ENCODE measurements at places on chromosomes 5 and 9.

DNA sequence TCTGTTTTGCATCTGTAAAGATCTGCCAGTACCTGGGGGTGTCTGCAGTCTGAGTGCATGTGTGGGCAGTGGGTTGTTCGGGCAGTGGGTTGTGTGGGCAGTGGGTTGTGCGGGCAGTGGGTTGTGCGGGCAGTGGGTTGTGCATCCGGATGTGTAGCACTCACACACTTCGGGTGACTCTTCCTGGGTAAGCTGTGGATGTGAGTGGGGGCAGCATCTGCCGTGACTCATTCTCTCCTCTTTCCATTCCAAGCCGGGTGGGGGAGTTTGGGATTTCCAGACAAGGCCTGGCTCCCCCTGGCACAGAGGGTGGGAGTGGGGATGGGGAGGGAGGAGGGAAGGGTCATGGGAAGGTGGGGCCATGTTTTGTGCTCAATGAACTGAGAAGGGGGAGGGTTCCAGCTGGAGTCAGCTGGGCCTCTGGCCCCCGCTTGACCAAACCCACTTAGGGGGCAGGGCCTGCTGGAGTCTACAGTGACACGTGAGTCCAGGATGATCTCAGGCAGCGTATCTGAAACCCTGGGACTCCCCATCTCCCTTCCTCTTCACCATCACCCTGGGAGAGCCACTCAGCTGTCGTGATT, 8.3 kb downstream of the CRB2 start:
- no peak for DNase-seq

- no peak for DNase-seq
Observed at GRCh38 chr5:67857502-67857901, 358.1 kb upstream of the PIK3R1 start.

DNA sequence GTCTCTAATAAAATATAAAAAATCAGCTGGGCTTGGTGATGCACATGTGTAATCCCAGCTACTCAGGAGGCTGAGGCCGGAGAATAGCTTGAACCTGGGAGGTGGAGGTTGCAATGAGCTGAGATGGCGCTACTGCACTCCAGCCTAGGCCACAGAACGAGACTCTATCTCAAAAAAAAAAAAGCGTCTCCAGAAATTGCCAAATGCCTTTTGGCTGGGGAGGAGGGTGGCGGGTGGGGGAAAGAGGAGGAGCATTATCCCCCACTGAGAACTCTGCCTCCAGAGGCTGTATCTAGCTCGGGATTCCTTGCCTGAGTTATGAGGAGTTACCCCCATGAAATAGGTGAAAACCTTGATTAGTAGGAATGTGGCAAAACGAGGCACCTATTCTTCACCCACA, 4.8 kb downstream of the ROPN1L start:
- no peak for DNase-seq

DNA sequence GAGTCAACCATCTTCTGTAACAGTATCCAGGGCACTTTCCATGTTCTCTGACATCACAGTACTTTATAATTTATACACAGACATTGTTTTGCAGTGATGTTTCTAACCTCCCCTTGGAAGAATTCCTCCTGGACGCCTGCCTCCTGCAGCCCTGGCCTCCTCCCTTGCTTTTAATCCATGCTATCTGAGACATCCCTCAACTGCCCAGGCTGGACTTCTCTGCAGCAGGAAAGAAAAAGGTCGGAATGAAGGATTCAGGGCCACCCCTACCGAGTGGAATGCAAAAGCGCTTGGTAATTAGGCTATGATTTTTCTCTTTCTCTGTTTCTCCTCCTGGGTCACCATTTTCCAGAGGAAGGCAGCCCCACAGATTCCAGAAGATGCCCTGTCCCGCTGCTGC, 47.0 kb upstream of the SHC3 start:
- DNase-seq: no peak

DNA sequence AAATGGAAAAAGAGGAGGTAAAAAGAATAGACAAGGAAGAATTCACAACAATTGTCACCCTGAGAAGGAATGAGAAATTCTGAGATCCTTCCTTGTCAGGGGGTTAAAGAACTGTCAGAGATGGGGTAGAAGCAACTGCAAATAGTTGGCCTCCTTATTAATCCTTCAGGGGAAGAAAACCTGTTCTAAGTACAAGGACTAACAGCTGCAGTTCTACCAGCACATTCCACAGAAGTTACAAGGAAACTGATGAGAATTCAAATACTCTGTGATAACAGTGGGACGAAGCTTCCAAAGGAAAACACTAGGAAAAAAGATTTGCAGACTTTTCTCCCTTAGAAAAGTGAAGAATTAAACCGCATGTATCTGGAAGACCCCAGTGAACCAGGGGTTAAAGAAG, 93.7 kb downstream of the OR2K2 start:
- DNase-seq: no peak

DNA sequence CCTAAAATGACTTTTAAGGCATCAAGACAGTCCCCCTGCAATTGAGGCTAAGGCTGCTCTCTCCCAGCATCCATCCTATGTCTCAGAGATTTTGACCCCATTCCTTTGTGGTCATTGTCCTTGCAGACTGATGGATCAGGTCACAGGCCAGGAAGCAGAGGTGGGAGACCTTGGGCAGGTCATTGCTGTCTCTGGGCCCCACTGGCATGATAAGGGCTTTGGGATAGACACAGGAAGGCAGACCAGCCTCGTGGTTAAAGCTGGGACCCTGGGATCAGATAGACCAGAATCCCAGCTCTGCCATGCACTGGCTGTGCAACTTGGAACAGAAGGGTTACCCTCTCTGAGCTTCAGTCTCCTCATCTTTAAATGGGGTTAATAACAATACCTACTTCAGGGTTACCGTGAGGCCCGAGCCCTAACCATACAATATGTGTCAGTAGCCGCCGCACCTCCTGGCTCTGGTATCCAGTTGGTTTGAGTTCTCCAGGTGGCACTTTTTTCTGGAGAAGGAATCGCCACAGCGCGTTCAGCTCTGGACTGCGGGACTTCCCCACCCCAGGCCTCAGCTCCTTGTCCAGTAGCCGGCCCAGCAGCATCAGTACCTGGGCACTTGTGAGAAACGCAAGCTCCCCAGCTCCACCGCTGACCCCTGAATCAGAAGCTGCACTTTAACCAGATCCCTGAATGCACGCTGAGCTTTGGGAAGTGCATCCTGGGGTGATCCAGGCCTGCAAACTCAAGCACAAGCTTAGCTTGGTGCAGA, 21.4 kb downstream of the LAMC3 start:
- no peak for DNase-seq

GRCh38 chr9:120394058-120394669, 185.8 kb downstream of the CDK5RAP2 start:
- no peak for DNase-seq

GRCh38 chr5:120405923-120406322, 58.2 kb upstream of the PRR16 start:
- DNase-seq: no peak

GRCh38 chr5:159764283-159765134, 151.8 kb upstream of the ADRA1B start:
- no peak for DNase-seq

GRCh38 chr9:112308588-112308987, 24.8 kb downstream of the PTBP3 start:
- peak; percentile 21 for DNase-seq

- DNase-seq: peak; percentile 42
Observed at GRCh38 chr9:100428871-100429654, 2.1 kb downstream of the MSANTD3 start.

DNA sequence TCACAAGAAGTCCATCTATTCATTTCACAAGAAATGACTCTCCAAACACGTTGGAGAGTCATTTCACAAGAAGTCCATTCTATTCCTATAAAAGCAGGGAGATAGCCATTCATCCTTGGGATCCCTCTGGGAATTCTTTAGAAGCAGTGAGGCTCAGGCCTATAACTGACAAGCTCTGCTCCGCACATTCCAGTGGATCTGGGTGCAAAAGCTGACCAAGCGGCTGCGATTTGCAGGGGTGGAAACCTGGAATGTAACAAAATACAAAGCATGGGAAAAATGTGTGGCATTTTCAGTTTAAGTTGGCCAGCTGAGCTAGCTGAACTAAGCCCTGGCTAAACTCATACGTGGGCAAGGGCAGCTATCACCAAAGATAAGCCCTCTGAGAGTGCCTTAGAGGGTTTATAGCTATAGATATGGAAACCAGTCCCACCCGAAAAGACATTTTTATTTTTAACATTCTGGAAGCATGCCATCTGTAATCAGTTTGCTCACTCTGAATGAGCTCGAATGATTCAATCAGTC, 8.7 kb downstream of the TAS2R1 start:
- DNase-seq: no peak

DNA sequence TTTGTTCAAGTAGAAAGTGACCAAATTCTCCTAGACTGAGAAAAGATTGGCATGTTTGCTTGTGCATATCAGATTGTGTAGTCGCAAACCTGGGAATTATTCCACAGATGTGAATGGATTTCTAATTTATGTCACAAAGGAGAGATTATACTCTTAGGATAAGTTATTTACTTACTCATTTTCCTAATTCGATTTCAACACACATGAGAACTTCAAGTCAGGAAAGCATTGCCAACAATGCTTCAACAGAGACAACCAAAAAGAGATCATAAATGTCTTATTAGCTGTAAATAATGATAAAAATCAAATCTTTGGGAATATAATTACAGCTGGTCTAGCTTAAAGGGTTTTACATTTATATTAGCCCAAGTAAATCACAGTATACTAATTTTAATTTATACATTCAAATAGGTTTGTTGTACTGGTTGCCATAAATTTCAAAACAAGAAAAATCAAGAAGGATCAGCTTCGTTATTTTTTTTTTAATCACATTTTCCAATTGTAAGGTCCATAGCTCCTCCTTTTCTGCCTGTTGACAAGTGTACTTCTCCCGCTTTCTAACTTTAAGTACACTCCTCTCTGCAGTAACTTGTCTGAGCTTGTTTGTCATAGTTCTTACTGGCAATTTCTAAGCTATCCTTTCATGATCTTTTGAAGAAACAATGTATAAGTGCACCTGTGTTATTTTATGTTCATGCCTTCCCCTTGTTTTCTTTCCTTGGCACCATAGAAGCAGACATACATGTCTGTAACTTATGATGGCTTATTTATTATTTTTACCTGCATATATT, 246.6 kb downstream of the DEPDC1B start:
- no peak for DNase-seq

DNA sequence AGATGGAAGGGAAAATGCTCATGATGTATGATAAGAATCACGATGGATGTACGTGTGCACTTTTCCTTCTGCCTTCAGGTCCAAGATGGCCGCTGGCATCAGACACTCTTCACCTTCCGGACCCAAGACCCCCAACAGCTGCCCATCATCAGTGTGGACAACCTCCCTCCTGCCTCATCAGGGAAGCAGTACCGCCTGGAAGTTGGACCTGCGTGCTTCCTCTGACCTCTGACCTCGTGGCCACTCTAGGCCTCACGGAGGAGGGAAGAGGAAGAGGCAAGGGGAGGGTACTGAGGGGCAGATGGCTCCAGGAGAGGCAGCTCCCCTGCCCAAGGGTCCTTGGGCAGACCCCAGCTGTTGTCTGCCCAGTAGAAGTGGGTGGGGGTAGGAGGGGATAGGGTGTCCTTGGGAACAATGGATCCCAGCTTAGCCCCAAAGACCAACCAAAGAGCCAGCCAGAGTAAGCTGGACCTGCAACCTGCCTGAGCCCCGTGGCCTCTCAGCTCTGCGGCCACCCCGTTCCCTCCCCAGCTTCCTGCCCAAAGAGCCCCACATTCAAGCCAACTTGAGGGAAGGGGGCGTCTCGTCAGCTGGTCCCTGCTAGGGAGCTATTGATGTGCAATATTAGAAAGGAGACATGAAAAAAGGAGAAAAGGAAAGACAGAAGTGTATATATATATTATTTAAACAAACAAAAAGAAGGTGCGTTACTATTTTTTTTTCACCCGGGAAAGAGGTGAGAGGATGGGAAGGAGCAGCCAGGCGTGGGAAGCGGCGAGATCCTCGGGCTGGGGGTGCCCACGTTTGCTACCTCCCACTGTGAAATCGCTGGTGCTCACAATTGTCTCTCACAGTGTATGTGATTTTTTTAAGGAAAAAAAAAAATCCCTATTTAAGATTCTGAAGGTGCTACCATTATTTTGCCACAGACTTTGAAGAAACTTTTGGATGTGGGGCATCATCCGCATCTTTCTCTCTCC, 12.1 kb upstream of the ORM1 start:
- no peak for DNase-seq

DNA sequence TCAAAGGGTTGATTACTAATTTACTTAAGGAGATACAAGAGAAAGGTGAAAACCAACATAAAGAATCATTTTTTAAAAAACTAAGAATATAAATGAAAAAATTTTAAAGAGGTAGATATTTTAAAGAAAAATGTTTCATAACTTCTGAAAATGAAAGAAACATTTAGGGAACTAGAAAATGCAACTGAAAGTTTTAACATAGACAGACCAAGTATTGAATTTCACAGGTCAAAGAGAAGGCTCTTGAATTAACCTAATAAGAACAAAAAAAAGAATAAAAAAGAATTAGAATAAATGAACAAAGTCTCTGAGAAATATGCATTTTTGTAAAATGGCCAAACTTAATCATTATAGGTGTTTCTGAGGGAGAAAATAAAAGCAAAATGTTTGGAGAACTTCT, 16.1 kb upstream of the FAM174A start:
- no peak for DNase-seq

DNA sequence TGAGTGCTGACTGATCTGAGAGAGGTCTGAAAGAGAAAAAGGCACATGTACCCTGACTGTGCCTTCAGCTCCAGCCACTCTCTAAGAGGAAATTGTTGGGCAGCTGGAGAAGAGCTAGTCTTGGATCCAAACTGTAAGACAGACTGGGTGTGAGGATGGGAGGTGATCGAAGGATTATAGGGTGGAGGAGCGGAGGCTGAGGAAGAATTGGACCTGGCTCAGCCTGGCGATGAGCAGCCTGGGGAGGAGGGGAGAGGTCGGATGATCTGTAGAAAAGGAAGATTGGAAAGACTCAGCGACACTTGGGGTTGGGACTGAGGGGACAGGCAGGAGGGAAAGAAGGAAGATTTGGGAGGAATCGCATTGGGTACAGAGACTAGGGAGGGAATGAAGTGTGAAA, 98.6 kb upstream of the SLC25A48 start:
- no peak for DNase-seq

GRCh38 chr5:158747816-158748432, 351.8 kb downstream of the EBF1 start:
- no peak for DNase-seq

DNA sequence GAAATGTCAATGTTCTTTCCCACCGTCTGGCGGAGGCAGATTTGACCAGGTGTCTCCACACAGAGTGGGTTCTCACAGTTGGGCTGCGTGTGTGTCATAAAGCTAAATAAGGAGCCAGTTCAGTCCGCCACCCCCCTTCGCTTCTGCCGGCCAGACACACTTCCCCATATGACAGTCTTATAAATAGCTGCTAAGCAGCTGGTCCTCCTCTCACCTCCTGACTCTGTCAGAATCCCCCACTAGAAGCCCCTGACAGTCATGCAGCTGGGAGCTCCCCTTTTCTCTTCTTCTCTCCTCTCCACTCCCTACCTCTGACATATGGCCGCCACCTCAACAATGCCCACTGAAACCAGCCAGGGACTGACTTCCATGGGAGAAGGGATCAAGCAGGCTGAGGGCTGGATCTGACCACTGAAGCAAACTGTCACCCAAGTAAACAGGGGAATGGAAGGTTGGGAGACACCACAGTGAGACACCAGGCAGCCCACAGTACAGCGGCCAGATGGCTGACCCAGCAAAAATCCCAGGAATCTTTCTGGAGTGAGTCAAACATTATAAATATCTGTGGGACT, 141.9 kb upstream of the EFNA5 start:
- no peak for DNase-seq

Measured in HuH-7.5 (cell line).